ENCODE measurements at places on chromosomes 3 and 15.

DNA sequence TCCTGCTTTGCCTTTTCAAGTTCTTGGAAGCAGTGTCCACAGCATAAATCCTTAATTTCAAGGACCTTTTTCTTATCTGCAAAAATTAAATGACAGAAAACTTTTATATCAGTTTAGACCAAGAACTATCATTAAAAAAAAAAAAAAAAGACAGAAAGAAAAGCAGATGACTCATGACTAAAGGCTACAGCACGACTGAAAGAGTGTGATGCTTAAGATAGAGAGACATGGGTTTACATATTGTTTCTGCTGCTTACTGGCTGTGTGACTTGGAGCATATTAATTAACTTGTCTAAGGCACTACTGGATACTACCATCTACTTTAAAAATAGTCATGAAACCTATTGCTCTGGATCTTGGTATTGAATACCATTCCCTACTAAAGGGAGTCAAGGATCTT is 62.3 kb downstream of the CEP152 start:
- DNase-seq: no peak

DNA sequence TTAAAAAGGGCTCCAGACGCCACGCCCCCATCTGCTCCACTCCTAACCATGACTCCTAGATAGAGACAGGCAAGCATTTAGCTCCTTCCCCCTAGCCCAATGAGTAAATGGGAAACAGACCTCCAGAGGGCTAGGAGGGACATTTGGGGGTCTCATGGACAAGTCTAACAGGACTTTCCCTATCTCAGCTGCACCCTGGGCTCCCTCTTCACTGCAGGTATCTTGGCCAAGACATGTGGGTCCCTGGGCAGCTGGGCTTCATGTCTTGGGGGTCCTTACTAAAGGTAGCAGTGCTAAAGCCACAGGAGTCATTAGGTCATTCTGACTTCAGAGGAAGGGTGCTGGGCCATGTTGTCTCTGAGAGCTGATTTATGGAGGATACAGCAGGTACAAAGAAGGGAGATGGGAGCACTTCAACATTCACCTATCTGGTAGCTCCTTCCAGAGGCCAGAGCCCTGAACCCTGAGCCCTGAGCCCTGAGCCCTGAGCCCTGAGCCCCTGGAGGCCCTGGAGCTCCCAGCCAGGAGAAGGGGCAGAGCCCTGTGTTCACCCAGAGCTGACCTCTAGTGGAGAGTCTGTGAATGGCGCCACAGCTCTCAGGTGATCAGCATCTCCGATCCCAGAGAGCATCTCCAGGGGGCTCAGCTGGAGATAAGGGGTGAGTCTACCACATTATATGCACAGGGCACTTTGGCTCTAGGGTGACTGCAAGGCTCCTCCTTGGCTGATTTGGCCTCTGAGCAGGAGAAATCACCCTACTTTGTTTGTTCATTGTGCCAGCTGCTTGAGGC is 40.1 kb upstream of the EPHB1 start:
- DNase-seq: no peak

DNA sequence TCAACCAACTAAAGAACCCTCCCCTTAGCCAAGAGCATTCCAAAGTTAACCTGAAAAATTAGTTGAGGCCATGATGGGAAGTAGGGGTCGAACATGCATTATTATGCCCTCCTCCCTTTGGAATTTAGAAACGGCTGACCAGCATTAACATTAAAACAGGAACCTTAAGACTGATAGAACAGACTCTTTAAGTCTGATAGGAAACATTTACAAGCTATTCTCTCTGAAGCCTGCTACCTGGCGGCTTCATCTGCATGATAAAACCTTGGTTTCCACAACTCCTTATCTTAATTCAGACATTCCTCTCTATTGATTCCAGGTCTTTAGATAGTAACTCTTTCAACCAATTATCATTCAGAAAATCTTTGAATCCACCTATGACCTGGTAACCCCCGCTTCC is 331.0 kb downstream of the CGGBP1 start:
- DNase-seq: no peak

- DNase-seq: no peak
Measured at GRCh38 chr3:167830007-167830406, 94.5 kb downstream of the SERPINI1 start.

DNA sequence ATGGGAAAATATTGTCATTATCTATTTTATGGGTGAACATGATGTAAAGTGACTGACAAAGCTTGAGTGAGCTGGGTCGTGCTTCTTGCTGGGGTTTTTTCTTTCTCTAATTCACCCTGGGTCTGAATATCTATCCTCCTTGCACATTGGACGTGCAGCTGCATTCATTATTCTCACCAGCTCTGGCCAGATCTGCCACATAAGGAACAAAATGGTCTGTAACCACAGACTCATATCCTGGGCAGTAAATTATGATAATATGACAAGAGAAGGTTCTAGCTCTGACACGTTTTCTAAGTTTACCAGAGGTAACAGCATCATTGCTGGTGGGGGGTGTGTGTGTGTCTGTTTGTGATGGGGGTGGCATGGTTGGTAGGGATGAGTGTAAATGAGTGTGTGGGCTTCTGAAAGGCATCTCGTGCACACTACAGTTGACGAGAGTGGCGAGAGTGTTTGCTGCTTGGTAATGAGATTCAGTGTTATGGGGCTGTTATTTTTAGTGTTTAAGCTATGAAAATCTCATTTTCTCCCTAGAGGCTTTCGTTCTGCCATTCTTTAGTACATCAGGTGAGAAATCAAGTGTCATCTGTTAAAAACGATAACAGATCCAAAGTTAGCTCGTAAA is 418.4 kb downstream of the PDCD6IP start:
- no peak for DNase-seq

DNA sequence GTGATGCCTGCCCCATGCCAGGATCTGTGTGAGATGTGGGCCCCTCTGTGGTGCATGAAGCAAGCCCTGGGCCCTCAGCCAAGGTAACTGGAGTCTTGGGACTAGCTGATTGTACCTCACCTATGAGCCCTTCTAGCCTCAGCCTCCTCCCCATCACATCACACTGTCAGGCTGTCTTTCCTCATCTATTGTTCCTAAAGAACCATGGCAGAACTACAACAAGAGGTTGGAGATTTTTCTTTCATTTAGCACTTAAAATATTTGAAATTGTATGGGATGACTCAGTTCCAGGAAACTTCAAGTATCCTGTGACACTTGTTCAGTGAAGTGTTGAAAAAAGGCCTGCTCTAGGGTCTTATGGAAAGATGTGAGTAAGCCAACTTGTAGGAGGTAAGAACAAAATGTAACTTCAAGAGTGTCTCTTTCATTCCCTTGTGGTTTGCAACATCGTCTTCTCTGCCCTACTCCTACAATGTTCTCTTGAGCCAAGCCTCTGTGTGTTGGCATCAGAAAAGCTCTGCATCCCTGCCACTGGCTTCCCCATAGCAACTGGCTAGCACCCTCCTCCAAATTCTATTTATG is 58.7 kb upstream of the TIPARP start:
- no peak for DNase-seq

DNA sequence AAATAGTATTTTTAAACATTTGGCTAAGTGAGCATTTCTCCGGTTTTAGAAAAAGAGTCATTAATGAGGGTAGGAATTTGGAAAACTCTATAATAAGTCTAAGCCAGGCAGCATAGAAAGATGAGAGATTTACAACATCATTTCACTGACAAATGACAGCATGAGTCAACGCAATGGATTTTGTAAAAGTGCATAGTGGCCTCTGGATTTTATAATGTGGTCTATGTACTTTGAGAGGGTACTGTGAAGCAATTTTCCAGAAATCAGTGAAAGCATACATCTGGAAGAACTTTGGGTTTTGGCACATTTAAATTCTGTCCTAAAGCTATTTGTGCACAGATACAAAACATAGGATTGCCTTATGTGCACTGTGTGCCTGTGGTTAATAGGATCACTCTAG is 130.8 kb upstream of the CCNL1 start:
- DNase-seq: no peak
